ENCODE measurements at places on chromosomes 7 and 10.

DNA sequence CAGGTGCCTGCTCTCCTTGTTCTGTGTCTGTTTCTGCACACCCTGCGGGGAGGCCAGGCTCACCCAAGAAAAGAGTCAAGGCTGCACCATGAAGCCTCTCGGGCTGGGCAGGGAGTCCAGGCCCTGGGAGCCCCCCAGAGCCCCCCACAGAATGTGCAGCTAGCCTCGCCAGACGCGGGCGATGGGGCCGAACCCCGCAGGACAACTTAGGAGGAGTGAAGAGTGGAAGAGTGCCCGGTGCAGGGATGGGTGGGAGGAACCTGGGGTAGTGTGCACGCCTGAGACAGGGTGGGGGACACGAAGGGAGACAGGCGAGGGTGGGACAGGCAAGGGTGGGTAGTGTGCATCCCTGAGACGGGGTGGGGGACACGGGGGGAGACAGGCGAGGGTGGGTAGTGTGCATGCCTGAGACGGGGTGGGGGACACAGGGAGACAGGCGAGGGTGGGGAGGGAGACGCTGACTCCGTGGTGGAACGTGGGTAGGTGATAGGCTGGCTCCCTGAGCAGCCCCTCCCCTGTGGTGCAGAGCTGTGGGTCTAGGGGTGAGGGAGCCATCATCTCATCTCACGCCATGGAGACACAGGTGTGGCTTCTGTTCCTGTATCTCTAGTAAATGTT is 615.4 kb downstream of the DNAJB6 start:
- no peak for DNase-seq

DNA sequence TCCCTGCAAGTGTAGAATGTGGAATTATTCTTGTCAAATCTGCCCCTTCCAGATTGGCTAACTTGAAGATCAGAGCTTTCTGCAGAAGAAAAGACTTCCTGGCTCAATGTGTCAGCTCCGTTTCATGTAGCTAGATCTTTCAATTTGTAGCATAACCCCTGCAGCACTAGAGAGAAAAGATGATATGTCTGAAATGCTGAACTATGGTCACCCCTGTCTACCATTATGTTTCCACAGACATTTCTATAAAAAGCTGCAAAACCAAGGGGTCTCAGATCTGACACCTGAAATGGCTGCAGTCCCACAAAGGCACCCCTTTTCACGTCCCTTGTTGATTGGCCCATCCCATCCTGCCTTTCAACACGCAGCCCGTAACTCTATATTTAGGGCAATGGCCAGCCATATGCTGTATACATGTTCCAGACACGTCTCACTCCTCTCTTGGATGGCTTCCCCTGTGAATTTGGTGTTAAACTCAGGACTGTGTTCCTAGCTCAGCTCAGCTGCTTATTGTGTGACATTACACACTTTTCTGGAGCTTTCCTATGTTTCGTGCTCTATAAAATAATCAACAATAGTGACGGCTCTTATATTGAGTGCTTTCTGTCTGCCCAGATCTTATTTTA is 648.6 kb upstream of the CELF2 start:
- no peak for DNase-seq

GRCh38 chr7:106110238-106110560 is 1.9 kb downstream of the SYPL1 start:
- no peak for DNase-seq

DNA sequence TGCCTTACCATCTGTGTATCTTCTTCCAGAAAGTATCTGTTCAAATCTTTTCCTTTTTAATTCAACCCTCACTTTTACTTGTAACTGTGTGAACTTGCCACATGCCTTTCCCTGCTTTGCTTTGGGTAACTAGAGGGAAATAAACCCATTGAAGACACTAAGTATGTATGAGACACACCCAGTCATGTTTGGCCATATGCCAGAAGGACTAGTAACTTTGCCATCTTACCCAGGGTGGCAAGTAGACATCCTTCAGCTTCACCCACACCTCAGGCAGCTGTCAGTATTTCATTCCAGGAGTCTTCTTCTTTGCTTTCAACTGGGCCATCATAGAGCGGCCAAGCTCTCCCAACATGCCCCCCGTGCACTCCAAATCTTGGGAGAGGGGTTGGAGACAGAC is 323.1 kb downstream of the TNS3 start:
- DNase-seq = no peak

GRCh38 chr10:69064762-69065328 is 23.1 kb upstream of the SRGN start:
- DNase-seq = no peak

- no peak for DNase-seq
Observed at GRCh38 chr10:31586723-31587638, 268.0 kb downstream of the ZEB1 start.

DNA sequence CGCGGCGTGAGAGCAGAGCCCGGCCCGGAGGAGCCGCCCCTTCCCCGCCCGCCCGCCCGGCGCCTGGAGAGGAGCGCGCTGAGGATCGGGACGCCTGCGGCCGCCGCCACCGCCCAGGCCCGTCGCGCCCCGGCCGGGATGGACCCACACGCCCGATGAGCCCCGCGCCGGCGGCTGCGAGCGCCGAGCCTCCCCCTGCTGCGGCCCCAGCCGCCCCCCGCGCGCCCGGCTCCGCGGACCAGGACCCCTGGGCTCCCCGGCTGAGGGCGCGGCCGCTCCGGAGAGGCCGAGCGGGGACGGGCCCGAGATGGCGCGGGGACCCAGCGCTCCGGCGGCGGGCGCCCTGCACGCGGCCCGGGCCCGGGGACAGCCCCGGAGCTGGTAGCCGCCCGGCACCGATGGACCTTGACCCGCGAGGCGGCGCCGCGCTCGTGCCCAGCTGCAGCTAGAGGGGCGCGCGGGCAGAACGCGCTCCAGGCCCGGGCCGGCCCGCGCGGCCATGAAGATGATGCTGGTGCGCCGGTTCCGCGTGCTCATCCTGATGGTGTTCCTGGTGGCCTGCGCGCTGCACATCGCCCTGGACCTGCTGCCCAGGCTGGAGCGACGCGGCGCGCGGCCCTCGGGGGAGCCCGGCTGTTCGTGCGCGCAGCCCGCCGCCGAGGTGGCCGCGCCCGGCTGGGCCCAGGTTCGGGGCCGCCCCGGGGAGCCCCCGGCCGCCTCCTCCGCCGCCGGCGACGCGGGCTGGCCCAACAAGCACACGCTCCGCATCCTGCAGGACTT is 520 bp downstream of the FAM20C start:
- no peak for DNase-seq

- DNase-seq = no peak
Observed at GRCh38 chr10:7917736-7918135, 99.4 kb downstream of the TAF3 start.

- no peak for DNase-seq
Observed at GRCh38 chr10:12579954-12580858, 230.9 kb downstream of the CAMK1D start.

GRCh38 chr7:134948246-134948645 is 38.1 kb upstream of the AGBL3 start:
- DNase-seq = no peak

- no peak for DNase-seq
Observed at GRCh38 chr7:37065779-37066271, 341.5 kb upstream of the AOAH start.

DNA sequence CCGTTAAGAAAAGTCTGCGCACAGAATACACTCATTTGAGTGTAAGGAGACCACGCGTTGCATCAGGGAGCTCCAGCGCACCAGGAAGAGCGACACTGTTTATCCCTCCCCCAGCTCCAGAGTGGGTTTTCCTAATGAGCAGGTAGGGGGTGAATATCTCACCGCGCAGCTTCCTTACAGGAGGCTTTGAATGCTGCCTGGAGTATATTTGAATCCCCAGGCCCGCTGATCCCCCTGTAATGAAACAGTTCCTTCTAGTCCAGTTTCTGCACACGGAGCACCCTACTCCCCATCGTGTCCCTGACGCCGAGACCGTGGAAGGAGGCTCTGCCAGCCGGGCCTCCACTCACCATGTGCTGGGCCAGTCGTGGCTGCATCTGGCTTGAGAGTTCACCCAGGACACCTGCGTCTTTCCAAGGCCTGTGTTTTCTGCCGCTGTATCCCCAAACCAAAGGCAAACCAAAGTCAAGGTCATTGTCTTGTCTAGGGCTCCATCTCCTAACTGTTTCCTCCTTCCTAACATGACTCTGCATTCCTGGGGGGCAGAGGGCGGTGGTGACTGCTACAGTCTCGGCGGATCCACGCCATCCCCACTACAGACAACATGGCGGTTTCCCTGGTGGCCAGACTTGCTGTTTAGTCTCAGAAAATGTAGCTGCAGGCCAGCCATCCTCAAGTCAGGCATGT is 167.8 kb downstream of the USP6NL start:
- no peak for DNase-seq

- DNase-seq = no peak
Observed at GRCh38 chr7:73572767-73573186, 5.6 kb downstream of the TBL2 start.

DNA sequence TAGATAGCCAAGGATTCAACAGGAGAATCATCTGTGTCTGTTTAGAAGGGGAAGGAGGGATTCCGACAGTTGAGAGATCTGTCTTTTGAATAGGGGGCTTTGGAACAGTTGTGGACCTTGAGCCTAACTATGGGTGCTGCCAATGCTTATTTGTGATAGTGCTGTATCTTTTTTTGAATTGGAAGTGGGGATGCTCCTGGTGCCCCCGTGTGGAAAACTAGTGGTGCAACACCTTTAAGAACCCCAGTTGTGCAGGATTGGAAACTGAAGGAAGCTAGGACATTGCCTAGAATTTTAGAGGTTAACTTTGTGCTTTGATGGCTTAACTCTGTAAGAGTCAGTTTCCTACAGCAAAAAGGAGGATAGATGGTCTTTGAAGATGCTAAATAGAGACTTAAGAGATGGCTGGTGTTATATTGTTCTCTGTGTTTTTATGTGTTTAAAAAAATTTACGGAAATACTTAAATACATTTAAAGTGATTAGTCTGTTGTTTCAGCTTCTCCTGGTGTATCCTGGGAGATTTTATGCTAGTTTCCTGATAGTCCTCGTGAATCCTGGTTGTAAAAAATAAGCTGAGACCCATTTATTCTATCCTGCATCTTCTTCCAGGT is 69.3 kb downstream of the AP3M1 start:
- DNase-seq = no peak

All from NCI-H2029 (cell line).